ENCODE measurements at places on chromosomes 11 and 22.

- no peak for DNase-seq
Measured at GRCh38 chr22:48585916-48586798, 1241.5 kb downstream of the BRD1 start.

DNA sequence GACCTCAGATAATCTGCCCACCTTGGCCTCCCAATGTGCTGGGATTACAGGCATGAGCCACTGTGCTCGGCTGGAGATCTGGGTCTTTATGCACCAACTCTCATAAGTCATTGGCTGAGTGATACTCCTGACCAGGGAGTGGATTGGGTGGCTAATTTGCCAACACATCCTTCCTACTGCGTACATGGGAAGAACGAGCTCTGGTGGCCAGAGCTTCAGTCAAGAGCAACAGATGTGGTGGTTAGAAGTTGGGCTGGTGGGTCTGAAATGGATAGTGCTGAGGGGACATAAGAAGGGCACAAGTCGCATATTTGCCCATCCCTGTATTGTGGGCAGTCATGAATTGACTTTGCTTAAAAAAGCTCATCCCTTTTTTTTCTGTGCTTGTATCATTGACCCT is 74.1 kb upstream of the AMPD3 start:
- DNase-seq: no peak

- DNase-seq: no peak
Measured at GRCh38 chr11:104372111-104372510, 208.2 kb upstream of the PDGFD start.

DNA sequence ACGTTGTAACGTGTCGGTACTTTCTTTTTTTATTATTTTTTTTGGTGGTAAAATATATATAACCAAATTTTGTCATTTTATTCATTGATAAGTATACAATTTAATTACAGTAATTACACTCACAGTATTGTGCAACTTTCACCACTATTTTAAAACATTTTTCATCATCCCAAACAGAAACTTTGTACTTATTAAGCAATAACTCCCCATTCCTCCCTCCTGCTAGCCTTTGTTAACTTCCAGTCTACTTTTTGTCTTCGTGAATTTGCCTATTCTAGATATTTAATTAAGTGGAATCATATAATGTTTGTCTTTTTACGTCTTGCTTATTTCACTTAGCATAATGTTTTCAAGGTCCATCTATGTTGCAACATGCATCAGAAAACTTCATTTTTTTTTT is 58.5 kb downstream of the STIM1 start:
- no peak for DNase-seq

DNA sequence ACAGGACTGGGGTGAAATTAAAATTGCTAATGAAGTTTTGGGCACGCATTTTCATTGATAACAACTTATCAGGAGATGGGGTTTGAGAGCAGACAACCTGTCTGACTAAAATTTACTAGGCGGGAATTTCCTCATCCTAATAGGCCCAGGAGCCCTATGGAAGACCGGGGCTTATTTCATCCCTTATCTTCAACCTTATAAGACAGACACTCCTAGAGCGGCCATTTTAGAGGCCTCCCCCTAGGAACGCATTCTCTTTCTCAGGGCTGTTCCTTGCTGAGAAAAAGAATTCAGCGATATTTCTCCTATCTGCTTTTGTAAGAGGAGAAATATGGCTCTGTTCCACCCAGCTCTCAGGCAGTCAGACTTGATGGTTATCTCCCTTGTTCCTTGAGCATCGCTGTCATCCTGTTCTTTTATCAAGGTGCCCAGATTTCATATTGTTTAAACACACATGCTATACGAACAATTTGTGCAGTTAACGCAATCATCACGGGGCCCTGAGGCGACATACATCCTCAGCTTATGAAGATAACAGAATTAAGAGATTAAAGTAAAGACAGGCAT is 39.3 kb upstream of the ZC3H12C start:
- DNase-seq: no peak

- no peak for DNase-seq
Measured at GRCh38 chr22:25961699-25962098, 207.6 kb upstream of the SEZ6L start.

DNA sequence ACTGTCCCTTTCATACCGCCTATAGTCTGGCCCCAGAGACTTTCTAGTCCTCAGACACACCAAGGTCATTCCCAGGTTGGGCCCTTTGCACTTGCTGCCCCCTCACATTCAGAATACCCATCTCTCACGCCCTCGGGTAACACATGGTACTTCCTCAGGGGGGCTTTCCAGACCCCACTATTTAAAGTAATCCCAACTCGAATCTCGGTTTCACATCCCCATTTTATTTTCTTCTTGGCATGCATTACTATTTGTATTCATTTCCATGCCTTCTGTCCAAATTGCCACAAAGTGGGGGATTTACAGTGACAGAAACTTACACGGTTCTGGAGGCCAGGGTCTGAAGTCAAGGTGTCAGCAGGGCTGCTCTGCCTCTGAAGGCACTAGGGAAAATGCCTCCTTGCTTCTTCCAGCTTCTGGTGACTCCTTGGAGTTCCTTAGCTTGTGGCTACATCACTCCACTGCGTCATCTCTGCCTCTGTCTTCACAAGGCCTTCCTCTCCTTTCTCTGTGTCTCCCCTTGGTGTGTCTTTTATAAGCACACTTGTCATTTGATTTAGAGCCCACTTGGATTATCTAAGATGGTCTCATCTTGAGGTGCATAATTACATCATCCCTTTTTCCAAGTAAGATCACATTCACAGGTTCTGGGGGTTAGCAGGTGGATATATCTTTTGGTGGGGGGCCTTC is 15.1 kb downstream of the RCN1 start:
- DNase-seq: no peak

GRCh38 chr11:47732271-47732670 is 17.1 kb upstream of the AGBL2 start:
- DNase-seq: no peak

DNA sequence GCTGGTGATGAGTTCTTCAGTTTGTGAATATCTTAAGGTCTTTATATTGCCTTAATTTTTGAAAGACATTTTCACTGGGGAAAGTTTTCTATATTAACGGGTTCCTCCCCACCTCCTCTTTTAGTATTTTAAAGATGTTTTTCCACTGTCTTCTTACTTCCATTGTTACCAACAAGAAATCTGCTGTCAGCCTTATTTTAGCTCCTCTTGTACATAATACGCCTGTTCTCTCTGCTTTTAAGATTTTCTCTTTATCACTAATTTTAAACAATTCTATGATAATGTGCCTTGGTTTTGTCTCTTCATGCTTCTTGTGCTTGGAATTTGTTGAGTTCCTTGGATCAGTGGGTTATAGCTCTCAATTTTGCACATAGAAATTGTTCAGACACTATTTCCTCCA is 280.4 kb downstream of the DCDC1 start:
- DNase-seq: no peak

DNA sequence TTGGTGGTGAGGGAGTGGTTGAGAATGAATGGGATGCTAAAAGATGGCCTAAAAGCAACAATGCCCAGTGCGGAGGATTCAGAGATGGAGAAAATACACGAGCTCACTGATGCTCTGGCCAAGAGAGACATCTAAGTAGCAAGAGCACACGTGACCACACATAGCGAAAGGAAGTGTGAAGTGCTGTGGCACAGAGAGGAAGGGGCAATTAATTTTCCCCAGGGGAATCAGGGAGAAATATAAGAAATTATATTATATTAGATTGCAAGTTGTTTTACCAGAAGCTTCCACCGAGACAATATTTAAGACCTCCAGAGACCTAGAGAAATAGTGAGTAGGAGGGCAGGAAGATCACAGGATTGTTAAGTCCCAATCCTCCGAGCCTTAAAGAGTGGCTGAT is 80.6 kb downstream of the RCN1 start:
- no peak for DNase-seq

GRCh38 chr11:77171885-77172665 is 44.0 kb downstream of the MYO7A start:
- DNase-seq: peak; percentile 77

DNA sequence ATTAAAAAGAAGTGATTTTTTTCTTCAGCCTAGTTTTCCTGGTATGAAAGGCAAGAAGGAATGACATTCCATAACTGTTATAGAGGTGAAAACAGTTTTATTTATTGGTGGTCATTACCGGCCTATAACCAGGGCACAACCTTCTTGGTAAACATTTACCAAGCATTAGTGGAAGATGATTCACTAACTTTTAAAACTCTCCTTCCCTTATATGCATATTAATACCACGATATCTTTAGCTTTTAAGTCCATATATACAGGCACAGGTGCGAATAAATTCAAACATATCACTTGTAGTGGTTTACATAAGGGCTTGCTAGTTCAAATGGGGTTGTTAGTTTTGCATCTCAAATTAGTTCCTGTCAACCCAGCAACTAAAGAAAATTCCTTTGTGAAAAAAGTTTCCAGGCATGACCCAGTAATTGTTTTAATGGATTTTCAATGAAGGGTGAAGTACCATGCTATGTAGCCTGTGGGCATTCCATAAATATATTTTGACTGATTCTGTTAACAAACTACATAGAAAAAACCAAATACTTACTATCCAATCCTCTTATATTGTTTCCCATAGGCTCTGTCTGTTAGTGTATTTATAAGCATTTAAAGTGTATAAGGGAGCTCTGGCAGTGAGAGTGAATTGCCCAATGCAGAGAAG is 30.6 kb upstream of the ROBO3 start:
- DNase-seq: no peak

DNA sequence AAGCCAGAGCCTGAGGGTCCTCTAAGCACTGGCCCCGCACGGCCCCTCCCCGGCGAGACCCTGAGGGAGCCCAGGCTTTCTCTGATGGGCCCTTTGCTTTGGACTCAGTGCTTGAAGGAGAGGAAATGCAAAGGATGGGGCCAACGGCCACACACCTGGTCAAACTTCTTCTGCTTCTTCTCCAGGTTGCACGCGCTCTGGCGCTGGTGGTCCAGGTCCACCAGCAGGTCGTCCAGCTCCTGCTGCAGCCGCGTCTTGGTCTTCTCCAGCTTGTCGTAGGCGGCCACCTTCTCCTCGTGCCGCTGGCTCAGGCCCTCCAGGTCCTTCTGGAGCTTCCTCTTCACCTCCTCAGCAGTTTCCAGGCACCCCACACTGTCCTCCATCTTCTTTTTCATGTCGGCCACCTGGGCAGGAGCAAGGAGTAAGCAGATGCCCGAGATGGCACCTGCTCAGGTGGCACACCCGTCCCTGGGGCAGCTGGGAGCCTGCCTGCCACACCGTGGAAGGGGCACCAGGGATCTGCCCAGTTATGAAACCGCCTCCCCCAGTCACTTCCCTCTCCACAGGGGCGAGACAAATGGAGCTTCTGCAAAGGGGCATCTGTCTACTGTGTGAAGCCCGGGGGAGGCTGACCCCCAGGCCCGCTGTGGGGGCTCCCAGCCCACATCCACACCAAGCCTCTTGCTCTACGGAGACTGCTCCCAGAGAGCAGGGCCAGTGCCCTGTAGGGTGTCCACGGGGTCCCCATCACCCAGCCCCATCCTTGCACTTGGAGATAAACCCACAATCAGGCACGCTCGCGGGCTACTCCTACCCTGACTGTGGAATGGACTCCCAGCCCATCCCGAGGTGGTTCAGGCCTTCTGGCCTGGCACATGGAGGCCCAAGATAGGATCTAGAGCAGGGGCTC is 39.2 kb downstream of the APOL1 start:
- DNase-seq: no peak

DNA sequence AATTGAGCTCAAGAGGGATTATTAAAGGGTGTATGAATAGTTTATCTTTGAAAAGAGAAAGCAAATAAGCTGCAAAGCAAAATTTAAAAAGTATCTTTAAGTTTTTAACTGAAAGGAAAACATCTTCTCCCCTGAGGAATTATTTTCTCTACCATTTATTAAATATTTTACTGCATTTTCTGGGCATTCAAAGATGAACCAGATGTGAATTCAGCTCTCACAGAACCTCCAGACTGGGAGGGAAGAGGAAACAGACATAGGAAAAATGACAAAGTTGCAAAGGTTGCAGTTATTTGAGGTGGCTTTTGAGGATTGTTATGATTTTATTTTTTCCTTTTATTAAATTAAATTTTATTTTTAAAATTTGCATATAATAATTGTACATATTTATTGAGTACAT is 122.7 kb upstream of the SESN3 start:
- no peak for DNase-seq

DNA sequence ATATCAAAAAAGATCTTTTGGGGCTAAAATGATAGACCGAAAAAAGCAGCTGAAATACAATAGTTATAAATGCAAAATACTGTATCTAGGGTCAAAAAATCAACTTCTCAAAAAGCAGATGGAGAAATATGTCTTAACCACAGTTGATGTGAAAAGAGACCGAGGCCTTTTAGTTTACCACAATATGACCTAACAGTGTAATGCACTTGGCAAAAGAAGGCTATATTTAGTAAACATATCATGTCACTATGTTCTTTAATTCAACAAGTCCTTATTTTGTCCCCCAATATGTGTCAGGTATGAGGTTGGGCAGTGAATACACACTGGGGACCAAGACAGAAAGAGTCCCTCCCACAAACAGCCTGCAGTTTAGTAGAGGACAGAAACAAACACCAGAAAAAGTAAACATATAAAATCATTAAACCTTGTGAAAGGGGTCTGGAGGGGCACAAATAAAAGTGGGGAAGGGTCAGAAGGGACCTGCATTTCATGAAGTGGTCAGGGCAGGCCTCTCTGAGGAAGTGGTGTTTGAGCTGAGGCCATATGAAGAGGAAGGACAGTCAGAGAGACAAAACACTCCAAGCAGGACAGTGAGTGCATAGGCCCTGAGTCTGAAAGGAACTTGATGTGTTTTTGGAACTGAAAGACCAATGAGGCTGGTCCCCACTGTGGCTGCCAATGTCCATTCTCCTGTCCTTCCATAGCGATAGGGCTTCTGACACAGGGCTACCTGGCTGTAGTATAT is 53.4 kb downstream of the LIF start:
- DNase-seq: no peak

DNA sequence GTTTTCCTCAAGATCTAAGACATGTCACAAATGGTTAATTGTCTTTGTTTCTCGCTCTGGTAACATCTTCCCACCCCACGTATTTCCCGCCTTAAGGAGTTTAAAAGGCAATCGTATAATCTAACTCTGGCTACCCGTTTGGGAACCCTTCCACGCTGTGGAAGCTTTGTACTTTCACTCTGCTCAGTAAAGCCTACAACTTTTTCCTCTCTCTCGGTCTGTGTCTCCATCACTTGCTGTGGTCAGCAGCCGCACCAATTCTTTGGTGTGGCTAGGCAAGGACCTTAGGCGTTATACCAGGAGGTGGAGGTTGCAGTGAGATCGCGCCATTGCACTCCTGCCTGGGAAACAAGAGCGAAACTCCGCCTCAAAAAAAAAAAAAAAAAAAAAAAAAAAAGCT is 1430.1 kb downstream of the LRRC4C start:
- DNase-seq: no peak

DNA sequence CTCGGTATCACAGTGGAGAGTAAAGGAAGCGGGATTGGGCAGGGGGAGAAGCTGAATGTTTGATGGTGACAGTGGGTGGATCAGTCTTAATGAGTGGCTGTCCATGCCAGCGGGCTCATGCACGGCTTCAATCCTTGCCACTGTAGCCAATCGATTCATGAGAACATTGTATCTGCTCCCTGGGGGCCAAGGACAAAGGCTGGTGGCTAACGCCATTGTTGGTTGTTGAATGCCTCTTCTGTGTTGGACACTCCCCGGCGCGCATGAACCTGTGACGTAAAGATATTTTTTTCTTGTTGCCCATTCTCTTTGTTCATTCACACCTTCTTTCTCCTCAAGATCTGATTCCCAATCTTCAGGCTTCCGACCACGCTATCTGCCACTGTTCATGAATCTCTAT is 20.9 kb upstream of the ATXN10 start:
- DNase-seq: no peak

GRCh38 chr11:119941636-119942411 is 196.1 kb downstream of the TRIM29 start:
- DNase-seq: no peak
